ENCODE measurements at places on chromosomes 13 and 19.

GRCh38 chr19:40464059-40465024 is 1.2 kb downstream of the BLVRB start:
- peak; percentile 82 for DNase-seq

- DNase-seq, result no peak
Measured at GRCh38 chr13:61111529-61111928, 304.1 kb downstream of the PCDH20 start.

- DNase-seq, result no peak
Measured at GRCh38 chr13:113851480-113851803, 12.4 kb downstream of the GAS6 start.

- no peak for DNase-seq
Measured at GRCh38 chr13:98110749-98111148, 32.1 kb upstream of the FARP1 start.

- DNase-seq, result no peak
Measured at GRCh38 chr19:48182434-48182833, 12.0 kb downstream of the ZSWIM9 start.

DNA sequence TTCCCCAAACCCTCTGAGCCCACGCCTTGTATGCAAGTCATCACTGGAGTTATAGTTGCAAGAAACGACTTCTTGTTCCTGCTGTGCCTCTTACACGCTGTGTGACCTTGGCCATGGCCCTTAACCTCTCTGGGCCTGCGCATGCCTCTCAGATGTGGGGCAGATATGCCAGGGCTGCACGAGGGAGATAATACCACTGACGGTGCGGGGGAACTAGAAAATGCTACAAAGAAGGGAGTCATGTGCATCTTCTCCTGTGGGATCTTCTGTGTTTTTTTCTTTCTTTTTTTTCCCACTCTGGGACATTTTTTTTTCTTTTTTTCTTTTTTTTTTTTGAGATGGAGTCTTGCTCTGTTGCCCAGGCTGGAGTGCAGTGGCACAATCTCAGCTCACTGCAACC is 4.3 kb upstream of the SAMD1 start:
- no peak for DNase-seq

- no peak for DNase-seq
Measured at GRCh38 chr19:42317535-42317934, 4.4 kb downstream of the TMEM145 start.

DNA sequence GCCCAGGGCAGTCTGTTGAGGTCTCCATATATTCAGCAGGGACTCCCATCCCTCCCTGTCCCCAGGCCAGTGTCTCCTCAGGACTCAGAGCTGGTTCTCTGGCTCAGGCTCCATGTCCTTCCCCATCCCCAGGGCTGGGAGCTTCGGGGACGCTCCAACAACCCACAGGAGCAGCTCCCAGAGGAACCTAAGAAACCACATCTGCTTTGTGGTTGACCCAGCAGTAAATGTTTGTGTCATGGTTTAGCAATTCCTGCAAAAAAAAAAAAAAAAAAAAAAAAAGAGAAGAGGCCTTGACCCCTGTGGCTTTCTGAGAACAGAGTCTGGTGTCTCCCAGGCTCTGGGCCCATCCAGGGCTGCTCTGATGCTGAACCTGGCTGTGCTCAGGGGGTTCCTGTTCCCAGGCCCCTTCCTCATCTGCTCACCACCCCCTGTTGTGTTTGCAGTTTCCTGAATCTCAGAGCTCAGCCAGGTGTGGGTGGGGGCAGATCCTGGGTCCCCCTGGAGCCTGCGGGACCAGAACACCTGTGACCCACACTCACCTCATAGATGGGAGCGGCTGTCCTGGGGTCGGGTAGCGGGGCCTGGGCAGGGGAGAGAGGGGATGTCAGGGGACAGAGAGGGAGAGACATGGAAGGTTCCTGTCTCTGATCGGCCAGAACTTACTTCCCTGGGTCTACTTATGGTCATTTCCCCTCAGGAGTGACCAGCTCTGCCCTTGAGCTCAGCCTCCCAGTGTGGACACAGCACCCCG is 25.2 kb upstream of the CEACAM1 start:
- peak; percentile 76 for DNase-seq

DNA sequence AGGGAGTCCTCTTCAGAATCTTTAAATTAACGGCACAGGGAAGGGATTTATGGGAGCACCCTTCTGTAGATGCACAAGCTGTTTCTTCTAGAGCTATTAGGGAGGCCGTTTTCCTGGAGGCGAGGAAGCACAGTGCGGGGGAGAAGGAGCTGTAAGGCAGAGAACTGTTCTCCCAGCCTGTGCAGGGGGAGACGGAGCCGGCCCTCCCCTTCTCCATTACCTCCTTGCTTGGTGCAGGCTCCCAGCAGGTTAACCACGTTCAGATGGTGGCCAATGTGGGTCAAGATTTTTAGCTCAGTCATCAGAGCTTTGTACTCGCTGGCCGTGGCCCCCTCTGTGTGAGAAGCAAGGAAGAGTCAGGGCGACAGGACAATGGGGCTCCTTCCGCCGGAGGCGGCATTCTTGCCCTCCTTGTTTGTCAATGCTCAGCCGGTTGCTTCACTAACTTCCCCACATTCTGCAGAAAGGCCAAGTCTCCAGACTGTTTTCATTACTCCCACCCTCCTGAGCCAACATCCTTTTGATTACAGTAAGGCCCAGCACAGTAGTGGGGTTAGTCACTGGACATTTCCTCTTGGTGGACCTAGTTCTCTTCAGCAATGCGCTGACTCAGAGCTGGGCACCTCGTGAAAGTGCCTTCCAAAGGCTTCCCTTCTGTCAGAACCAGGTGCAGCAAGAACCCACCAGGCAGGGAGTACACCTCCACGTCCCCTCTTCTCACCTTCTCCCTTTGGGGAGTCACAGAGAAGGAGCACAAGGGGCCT is 165.4 kb downstream of the FLT1 start:
- peak; percentile 75 for DNase-seq

- DNase-seq, result no peak
Measured at GRCh38 chr19:903266-903797, 9.7 kb downstream of the R3HDM4 start.

DNA sequence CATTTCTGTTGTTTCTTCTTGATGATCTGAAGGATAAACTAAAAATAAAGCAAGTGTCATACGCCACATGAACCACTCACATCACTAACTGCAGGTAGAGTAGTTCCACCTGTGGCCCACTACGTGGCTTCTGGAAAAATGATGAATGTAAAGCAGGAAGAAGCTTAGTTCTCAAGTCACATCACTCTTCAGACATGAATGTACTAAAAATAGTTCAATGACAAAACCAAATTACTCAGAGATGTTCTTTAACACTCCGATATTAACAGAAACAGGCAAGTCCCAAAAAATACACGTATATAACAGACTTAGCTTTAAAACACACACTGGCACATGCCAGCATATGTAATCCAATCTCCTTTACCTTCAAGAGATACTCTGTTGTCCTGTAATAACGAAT is 21.6 kb downstream of the RAB20 start:
- no peak for DNase-seq

DNA sequence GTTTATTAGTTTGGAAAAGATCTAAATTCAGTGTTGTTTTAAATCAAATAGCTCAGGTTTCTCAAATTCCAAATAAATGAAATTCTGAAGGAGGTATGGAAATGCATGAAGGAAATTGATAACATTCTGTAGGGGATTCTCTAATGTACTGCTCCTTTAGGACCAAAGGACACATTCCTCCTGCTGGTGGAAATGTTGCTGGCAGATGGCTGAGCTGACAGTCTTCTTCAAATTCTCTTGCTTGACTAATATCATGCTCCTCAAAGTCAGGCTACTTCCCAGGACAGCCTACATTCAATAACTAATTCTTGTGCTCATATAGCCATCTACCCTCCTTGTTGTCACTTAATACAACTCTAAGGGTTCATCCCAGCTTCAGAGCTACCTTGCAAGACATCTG is 1118.5 kb downstream of the PCDH9 start:
- no peak for DNase-seq

GRCh38 chr19:4414800-4415321 is 12.4 kb downstream of the CHAF1A start:
- no peak for DNase-seq

- DNase-seq, result no peak
Measured at GRCh38 chr19:55145232-55145631, 3.8 kb downstream of the TNNT1 start.

GRCh38 chr13:22276616-22277015 is 605.7 kb downstream of the FGF9 start:
- no peak for DNase-seq

DNA sequence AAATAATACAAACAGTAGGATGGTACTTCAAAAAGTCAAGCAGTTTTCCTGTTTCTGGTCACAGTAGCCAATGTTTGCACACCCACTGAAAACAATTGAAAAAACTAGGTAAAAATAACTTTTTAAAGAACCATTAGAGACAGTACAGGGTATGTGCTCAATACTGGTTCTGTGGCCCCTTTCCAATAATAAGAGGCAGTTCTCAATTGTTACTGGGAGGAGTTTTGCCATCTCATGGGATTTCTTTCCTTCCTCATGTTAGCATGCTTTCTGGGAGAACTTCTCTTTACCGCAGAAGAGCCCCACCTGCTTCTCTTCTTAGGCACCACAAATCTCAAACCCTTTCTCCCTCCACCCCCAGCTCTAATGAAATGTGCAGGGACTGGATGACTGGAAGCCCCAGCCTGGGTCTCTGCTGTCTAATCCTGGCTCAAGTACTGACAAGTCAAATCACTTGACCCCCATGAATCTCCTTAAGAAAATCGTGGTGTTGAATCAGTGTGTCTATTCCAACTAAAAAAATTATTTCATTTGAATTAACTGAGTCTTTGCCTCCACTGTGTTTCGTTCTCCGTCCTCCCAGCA is 14.6 kb downstream of the METTL21C start:
- no peak for DNase-seq

DNA sequence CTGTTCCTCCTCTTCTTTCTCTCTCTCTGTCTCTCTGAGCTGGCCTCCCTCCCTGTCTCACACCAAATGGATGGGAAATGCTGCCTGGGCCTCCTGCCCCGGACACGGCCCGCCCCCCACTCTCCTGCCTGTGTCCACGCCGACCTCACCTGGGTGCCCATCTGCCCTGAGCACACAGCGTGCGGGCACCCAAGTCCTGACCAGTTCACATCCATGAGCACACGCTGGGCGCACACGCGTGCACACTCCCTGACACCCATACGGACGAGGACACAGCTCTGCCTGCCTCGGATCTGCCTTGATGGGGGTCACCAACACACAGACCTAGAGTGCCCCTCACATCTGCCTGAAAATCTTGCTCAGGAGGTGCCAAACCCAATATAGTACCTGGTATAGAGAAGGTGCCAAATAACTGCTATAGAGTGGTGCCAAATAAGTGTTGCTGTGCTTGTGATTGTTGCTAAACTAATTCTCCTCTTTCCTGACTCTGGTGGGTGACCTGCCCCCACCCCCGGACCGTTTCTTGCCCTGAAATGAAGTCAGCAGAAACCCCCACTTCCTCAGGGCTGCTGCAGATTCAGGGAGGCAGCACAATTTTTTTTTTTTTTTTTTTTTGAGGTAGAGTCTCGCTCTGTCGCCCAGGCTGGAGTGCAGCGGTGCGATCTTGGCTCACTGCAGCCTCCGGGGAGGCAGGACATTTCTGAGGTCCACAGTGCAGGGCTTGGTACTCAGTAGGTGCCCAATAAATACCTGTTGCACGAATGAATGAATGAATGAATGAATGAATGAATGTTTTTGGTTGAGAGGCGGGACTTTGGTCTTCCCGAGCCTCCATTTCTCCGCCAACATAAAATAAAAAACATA is 4.6 kb downstream of the NFIC start:
- DNase-seq, result no peak

GRCh38 chr19:13010992-13011652 is 15.8 kb downstream of the NFIX start:
- DNase-seq, result no peak

- DNase-seq, result no peak
Measured at GRCh38 chr13:106628936-106629659, 61.2 kb upstream of the ARGLU1 start.

DNA sequence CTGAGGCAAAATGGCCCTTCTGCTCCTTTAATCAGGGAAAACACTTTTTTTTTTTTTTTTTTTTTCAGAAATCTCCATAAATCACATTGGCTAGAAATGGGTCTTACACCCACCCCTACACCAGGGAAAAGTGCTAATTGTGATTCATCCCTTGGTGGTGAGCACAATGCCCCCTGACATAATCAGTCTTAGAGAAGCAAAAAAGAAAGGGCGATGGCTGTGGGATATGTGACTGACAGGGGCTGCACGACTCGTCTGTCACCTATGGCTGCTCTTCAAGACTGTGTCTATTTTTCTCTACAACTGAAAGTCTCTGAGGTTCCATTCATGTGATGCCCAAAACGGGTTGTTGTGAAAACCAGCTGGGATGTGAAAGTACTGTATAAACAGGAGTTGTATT is 3.6 kb upstream of the GPC6 start:
- DNase-seq, result no peak

DNA sequence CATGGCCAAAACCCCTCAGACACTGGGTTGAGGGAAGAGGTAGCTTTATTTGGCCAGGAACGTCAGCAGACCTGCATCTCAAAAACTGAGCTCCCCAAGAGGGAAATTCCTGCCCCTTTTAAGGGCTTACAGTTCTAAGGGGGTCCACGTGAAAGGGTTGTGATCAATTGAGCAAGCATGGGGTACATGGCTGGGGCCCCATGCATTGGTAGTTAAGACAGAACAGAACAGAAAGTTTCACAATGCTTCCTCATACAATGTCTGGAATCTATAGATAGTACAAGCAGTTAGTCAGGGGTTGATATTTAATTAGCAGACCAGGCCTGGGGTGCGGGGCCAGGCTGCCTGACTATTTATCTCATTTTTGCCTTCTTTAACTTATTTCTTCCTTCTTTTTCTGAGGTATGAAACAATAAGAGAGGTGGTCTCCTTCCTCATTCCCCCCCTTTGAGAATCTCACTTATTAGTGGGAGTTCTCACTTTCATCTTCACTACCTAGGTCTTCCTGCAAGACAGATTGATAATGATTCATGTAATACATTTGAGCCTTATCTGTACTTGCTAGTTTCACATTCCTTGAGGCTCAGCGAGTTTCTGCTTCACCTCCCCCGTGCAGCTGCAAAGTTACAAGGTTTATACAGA is 84.8 kb downstream of the SLC25A15 start:
- DNase-seq, result no peak

- DNase-seq, result no peak
Measured at GRCh38 chr19:33470686-33471085, 50.9 kb downstream of the PEPD start.

DNA sequence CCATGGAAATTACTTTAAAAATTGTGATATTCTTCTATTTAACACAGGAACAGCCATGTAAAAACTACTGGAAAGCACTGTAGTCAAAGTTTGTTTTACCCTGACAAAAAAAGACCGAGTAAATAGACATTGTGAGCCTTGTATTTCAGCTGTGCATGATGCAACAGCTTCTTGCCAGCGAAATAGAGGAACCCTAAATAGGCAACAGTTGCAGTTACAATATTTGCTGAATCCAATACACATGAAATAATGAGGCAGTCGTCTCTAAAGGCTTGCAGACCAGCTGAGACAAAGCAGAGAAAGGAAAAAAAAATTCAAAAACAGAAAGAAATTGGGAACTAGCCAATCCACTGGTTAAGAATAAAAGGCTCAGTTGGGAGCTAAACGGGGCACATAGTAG is 1001.1 kb downstream of the OLFM4 start:
- no peak for DNase-seq

- peak; percentile 89 for DNase-seq
Measured at GRCh38 chr19:16608290-16608739, 19.7 kb downstream of the MED26 start.

- peak; percentile 89 for DNase-seq
Measured at GRCh38 chr13:94419304-94419924, 60.1 kb downstream of the DCT start.

GRCh38 chr13:29562786-29563438 is 32.6 kb downstream of the SLC7A1 start:
- no peak for DNase-seq

GRCh38 chr19:10289167-10289835 is 451 bp upstream of the ICAM5 start:
- peak; percentile 65 for DNase-seq

Data from HCEC 1CT (cell line).